ENCODE measurements at places on chromosomes 5 and 9.

GRCh38 chr9:23736293-23736692, 89.7 kb downstream of the ELAVL2 start:
- no peak for DNase-seq

- DNase-seq, result no peak
These were observed 120.8 kb downstream of the EHMT1 start for GRCh38 chr9:137739371-137740309.

GRCh38 chr9:126880947-126881332, 20.5 kb downstream of the ZBTB34 start:
- no peak for DNase-seq

DNA sequence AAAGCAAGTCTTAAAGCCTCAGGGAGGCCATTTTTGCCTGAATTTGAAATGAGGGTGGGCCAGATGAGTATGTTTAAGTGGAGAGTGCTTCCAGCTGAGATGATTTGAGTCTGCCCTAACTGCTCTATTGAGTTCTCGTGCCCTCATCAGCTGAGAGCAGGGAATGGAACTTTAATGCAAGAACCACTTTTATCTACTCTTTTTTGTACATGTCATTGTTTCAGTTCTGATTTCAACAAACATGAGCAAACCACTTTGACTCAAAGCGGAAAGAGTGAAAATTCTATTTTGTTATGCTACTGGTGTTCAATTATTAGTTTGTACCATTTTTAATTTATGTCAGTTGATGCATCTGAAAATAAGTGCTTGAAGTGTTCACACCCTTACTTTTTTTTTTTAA, 35.8 kb downstream of the DCAF10 start:
- no peak for DNase-seq

GRCh38 chr9:37100327-37100726, 20.0 kb upstream of the ZCCHC7 start:
- no peak for DNase-seq
